AG04450 (cell line): ENCODE measurements at places on chromosomes 16 and 17.

- no peak for DNase-seq
Measured at GRCh38 chr17:17871913-17872312, 35.1 kb upstream of the SREBF1 start.

DNA sequence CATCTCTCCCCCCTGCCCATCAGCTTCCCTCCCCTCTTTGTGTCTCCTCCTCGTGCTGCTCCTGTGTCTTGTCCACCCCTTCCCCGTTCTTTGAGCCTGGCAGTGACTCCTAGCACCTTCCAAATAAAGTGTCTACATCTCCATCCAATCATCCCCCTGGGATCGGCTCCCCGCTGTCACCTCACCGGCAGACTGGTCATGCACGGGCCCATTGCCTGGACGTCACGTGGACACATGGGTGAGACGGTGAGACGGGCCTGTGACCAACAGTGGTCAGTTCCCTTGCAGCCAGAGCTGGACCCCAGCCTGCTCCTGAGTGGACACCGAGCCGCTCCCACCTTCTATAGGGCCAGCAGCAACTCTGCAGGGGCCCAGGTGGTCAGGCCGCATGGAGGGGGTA is 46.4 kb downstream of the COTL1 start:
- DNase-seq = no peak

GRCh38 chr16:54503011-54503855 is 216.6 kb upstream of the IRX3 start:
- DNase-seq = no peak

DNA sequence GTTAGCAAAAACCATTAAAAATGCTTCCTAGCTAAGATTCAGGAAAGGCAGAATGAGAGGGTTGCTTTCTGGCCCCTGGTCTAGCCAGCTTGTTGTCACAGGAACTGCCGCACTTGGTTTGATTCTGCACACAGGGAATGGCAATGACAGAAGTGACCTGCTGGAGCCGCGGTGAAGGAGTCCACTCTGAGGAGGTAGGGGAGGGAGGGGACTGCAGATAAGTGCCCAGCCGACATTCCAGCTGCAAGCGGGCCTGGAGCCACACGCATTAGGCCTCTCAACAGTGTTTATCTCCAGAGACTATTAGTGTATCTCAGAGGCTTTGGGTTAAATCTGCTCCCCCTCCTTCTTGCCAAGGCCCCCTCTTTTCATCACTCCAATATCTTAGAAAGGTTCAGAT is 38.6 kb downstream of the CDRT15 start:
- DNase-seq = no peak

DNA sequence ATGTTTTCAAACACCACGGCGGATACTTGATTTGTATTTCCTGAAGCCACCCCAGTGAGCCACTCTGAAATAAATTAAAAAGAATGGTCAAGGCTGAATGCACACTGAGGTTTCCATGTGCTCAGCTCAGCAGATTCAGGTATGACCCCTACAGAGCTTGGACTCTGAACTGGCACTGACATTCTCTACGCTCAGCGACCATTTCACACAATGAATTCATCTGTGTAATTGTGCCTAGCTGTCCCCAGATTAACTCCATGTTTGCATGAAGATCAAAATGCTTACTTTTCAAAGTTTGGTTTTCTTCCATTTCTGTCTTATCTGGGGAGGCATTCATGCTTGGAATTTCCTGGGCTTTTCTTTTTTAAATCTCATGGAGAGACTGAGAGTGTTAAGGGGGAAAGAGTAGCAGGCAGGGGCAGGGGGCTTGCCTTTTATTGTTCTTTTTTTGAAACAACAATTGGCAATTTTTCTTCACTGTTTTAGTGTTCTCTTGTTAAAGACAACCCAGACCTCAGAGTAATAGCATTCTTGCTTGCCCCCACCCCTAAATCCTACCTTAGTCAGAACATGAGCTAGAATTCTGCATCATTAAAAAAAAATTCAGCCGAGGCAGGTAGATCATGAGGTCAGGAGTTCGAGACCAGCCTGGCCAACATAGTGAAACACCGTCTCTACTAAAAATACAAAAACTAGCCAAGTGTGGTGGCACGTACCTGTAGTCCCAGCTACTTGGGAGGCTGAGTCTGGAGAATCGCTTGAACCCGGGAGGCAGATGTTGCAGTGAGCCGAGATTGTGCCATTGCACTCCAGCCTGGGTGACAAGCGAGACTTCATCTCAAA is 85.5 kb upstream of the HNF1B start:
- no peak for DNase-seq

DNA sequence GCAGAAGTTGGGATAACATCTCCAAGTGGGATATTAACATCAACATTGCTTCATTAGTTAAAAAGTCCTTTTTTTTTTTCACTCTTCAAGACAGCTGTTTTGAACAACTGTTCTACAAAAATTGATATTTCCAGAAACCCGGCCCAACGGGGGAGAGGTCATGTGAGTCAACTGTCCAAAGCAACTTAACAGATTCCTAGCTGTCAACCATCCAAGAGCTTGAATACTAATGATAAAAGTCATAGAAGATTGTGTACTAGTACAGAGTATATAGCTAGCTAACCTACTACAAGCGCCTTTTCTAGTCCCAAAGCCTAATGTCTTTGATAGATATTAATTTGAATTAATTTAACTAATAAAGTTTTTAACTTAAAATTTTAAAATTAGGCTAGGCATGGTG is 172.0 kb downstream of the CYB561 start:
- DNase-seq = no peak

DNA sequence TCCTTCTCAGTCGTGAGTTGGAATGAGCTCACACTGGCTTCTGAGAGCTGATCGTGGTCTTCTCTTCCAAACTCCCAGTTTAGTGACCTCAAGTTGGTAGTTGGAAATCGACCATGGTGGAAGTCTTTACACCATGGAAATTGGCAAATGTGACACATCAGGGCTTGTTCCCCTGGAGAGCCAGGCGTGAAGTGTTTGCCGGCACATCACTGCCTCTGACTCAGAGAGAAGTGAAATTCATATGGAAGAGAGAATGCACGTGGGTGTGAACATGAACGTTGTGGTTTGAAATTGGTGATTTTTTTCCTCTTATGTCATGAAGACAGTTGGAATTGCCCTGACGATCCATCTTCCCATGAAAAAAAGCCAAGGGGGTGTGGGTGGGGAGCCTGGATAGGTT is 47.4 kb downstream of the AXIN2 start:
- no peak for DNase-seq

- no peak for DNase-seq
Measured at GRCh38 chr17:80811181-80812105, 180.2 kb upstream of the CHMP6 start.

GRCh38 chr17:28917029-28917428 is 14.2 kb upstream of the DHRS13 start:
- DNase-seq = no peak

GRCh38 chr17:49990331-49990730 is 4.7 kb downstream of the DLX3 start:
- DNase-seq = no peak

GRCh38 chr17:58759522-58759921 is 3.9 kb downstream of the PPM1E start:
- no peak for DNase-seq

DNA sequence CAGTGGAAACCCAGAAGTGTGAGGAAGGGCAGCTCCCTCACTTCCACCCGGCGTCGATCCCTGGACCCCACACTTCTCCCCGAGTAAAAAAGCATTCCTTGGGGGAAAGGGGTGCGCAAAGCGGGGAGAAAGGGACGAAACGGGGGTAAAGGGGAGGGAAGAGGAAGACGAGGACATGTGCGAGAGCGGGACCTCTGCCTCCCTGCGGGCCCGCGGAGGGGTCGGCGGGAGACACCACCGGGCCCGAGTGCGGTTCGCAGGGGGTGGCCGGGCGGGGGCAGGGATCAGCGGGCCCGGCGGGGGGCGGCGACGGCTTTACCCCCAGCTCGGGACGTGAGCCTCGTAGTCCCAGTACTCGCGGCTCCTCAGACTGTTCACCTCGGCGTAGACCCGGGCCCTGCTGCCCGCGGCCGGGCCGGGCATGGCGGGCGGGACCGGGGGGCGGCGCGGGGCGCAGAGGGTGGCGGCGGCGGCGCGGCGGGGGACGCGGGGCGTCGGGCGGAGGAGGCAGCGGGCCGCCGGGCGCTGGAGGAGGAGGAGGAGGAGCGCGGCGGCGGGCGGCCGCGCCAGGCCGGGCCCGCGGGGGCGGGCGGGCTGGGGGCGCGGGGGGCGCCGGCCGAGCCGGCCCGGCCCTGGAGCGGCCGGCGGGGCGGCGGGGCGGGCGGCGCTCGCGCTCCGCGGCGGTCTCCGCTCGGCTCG is 443 bp downstream of the CSNK2A2 start:
- no peak for DNase-seq

- no peak for DNase-seq
Measured at GRCh38 chr16:750485-750884, 9.7 kb upstream of the CIAO3 start.
